ENCODE measurements at places on chromosomes 2 and 18.

- DNase-seq, result no peak
These were observed 23.1 kb downstream of the PRPF40A start for GRCh38 chr2:152694161-152694661.

GRCh38 chr2:162565666-162566065 is 221.7 kb downstream of the GCA start:
- no peak for DNase-seq

GRCh38 chr2:241746084-241746483 is 11.7 kb downstream of the D2HGDH start:
- DNase-seq, result no peak

GRCh38 chr18:55102958-55103456 is 143.7 kb upstream of the CCDC68 start:
- DNase-seq, result no peak

DNA sequence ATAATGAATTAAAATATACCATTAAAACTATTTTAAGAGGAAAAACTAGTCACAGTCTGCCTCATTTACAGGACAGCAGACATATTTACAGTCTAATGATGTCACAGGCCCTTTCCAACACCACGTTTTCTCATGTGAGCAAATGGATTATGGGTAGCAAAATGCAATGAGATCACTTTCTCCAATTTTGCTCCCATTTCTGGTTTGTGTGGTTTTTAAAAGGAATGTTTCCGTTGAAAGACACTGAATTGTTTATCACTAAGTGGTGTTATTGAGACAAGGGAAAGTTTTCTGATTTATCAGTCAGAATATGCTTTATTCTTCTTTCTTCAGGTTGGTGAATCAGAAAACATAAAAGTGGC is 11.4 kb upstream of the NR4A2 start:
- no peak for DNase-seq

DNA sequence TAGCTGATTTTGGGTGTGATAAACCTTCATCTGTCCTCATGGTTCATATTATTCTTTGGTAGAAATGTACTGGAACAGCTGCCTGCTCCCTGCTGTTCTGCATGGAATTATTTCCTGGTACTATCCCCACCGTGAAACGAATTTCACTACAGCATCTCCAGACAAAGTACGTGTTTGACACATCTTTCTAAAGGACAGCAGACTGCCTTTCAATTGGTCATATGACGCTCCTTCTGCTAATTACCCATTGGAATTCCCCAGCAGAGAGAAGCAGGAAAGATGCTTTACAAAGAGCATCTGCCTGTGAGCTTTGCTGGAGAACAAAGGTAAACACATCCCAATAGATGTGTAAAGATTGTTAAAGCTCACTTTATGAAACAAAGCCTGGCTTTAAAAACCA is 4.4 kb upstream of the RFX8 start:
- no peak for DNase-seq

- peak; percentile 38 for DNase-seq
These were observed at the start of gene ANKRD29 for GRCh38 chr18:23662309-23663263. Gene ANKRD29, minus strand, starts transcription at chr18:23662911. Its CDS starts 181 bp downstream, at chr18:23662730.

GRCh38 chr2:150138587-150138986 is 348.9 kb downstream of the RND3 start:
- DNase-seq, result no peak

GRCh38 chr18:7822435-7823331 is 255.6 kb downstream of the PTPRM start:
- DNase-seq, result no peak

- no peak for DNase-seq
These were observed 204.2 kb downstream of the BABAM2 start for GRCh38 chr2:28094739-28095138.

DNA sequence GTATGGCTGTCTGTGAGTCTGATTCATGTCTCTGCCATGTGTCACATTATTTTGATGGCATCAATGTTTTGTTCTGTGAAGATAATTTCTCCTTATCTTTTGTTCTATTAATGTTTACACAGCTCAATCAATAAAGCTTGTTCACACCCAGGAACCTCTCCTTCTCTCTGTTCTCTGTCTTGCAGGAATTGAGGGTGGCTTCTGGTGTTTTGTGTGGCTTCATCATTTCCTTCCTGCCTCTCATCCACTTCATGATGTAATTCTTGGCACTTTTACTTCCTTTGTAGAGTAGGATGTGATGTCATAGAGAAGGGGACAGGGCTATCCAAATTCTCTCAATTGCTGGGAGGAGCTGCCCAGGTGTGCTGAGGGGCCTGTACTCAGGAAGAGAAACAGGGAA is 27.2 kb downstream of the ASXL3 start:
- DNase-seq, result no peak

- no peak for DNase-seq
These were observed 32.7 kb downstream of the ALMS1 start for GRCh38 chr2:73418343-73418742.

- DNase-seq, result no peak
These were observed 380.6 kb downstream of the TGIF1 start for GRCh38 chr18:3830604-3831003.

DNA sequence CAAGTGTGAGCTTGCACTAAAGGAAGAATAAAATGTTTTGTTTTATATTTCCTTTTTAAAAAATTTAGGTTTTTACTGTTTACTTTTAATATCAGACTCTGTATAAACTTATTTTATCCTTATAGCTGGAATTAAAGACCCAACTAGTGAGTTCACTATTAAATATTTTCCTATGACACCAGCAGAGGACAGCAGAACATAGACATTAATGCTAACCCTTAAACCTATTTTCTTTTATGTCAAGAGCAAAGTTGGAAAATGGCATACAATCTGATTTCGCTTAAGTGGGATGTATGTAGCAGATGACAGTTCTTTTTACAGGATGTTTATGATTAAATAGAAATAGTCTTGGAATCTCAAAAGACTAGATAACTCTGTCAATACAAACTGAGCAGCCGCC is 188.2 kb upstream of the XIRP2 start:
- DNase-seq, result no peak

DNA sequence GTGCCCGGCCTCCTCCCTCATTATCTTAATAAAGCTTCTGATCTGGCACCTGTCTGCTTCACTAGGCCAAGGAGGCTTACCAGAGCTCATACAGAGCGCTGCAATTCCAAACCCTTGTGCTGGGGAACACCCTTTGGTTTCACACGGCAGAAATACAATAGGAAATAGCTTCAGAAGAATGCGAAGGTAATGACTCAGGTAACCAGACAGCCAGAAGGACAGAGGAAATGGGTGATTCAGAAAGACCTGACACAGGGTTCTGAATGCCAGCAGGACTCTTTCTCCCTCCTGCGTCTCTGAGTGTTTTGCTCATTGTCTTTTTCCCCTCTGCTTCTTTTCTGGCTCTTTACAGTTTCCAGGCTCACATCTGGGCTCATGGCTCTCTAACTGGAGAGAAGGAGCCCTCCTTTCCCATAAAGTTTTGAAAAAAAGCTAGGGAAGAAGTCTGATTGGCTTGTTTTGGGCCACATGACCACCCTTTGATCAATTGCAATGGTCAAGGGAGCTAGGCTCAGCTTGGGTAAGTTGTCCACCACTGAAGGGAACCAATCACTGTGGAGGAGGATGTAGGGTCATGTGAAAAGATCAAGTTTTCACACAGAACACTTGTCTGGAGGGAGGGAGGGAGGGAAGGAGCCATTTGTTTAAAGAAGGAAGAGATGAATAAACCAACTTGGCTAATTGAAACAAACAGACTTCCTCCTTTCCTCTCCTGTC is 90.5 kb upstream of the UPP2 start:
- no peak for DNase-seq

DNA sequence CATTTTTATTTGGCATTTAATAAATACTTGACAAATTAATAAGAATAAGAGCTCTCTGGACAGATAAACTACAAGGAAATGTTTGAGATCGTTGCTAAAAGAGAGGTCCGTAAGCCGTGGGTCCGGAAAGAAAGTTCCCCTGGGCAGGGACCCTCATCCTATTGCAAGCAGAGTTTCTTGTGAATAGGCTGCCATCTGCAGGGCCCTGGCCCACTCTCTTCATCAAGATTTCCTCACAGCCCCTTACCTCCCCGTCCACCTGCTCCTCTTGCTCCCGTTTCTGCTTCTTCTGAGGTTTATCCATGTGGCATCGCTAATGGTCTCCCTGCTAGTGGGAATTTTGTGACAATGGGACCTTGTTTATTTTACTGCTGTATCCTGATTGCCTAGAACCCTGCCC is 30.1 kb upstream of the MC5R start:
- DNase-seq, result no peak

GRCh38 chr2:190540048-190540447 is 5.5 kb upstream of the NEMP2 start:
- no peak for DNase-seq

- peak; percentile 19 for DNase-seq
These were observed 52.2 kb downstream of the CDK15 start for GRCh38 chr2:201858281-201859184.

DNA sequence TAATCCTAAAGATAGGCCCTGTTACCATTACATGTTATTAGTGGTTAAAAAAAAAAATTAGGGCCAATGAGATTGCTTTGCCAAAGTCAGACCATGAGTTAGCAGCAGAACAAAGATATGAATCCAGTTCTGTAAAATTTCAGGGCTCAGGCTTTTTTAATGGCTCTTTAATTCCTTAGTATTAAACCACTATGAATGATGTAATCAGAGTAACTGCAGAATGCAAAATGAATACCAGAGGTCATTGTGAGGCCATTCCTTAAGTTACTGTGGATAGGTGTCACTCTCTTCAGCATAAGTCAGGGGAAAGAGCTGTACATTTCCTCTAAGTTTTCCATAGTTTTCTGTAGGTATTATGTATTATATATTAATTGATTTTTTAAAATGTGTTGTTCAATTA is 42.2 kb upstream of the TBR1 start:
- no peak for DNase-seq

DNA sequence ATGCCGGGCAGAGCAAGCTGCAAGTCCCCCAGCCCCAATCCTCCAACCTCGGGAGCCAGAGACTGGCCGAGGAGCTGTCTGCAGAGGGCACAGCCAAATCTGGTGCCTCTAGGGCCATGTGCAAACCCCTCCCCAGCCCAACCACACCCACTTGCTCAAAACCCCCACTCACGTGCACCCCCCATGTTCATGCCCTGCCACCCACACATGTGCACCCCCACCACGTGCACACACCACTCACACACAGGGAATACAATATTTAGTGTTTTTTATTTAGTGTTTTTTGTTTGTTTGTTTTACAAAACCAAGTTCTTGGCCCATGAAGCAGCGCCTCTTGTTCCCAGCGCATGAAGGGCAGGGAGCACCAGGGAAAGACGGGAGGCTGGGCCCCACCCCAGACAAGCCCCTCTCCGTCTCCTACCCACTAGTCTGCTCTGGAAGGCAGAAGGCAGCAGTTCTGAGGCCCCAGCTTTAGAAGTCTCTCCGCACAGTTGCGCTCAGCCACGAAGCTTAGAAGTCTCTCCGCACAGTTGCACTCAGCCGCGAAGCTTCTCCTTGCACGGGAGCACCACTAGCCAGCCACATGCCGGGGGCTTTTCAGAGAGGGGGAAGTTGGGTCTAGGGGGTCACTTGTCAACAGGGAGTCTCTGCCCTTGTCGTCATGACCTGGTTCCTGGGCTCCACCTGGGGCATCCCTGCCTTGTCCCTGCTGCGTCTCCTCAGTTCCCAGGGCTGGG is 276.1 kb upstream of the HDAC4 start:
- DNase-seq, result no peak

DNA sequence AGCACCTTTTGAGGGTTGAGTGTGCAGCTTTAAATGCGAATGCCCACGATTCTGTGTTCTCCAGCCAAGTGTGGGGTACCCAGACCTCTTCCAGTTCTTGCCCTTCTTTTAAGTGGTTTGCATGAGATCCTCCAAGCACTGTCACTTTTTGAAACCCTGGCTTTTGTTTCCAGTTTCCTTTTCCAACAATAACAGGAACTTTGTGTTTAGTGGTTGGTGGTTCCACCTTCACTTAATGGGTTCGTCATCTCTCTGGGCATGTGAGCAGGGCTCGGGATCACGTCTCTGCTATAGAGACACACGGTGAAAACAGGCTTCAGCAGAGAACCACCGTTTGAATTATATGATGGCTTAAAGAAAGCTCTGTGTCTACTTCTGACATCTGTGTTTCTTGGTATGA is 197.6 kb downstream of the LDLRAD4 start:
- no peak for DNase-seq

DNA sequence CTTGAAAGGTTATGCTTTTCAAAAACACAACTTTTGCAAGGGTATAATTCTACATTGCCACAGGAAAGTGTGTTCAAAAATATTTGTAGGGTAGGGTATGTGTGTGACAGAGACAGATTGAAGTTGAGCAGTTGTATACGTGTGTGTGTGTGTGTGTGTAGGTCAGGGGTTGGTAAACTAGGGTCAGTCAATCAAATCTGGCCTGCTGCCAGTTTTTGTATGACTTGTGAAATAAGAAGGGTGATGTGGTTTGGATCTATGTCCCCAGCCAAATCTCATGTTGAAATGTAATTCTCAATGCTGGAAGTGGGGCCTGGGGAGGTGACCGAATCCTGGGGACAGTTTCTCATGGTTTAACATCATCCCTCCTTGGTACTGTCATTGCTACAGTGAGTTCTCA is 148.2 kb downstream of the CERS6 start:
- no peak for DNase-seq

DNA sequence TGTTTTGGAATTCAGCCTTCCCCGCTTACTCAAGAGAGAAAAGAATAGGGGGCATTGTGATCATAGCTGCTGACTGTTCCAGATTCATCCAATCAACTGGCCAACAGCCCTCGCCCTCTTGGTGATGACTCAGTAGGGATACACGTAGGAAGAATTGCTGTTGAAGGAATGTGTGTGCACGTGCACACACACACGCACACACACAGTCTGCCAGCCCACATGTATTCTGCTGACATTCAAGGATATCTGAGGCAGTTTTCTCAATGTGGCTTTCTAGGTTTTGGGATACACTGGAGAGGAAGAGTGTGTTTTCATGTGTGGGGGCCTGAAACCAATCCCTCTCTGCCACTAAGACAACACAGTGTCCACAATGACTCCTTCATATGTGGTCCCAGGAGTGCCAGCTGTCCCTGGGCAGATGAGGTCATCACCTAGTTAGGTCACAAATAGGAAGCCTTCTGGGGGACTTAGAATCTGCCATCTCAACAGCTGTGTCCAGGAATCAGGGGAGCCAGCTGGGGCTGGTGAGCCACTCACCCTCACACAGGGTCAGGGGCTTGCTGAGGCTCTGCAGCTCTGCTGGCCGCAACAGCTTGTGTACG is 352.6 kb downstream of the SS18 start:
- no peak for DNase-seq

DNA sequence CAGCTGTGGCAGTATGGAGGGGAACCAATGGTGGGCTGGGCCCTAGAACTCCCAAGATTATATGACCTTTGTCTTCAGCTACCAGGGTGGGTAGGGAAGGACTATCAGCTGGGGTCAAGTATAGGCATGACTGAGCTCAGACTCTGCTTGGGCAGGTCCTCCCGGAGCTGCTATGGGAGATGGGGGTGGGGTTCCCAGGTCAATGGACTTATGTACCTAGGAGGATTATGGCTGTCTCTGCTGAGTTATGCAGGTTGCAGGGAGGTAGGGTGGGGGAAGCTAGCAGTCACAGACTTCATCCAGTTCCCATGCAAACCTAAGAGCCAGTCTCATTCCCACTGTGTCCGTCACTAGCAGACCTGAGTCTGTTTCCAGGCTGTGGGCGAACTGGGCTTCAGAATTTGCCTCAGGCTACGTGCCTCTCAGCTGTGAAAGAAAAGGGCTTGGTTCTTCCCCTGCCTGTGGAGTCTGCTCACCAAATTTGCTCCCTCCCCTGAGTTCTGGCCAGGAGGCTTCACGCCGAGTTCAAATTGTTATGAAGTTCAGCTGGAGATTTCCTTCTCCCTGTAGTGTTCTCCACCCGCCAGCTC is 985.8 kb upstream of the NRXN1 start:
- no peak for DNase-seq

All from H54 (cell line).